ENCODE measurements at places on chromosomes 4 and X.

- no peak for DNase-seq
Observed at GRCh38 chrX:129798456-129798855, 18.7 kb downstream of the SASH3 start.

DNA sequence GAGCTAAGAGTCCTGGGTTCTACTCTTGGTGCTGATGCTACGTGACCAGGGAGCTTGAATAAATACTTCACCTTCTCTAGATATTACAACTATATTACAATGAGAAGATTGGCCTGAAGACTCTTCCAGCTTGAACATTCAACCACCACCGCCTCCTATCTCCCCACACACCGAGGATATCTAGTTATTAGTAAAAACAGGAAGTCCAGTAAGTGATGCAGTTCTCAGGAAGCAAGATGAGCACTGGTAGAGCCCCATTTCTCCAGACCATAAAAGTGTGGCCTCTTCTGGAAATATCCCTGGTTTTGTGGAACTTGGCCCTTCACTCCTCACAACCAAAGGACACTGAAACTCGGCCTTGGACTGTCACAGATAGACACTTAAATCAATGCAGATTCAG, 18.5 kb downstream of the PJA1 start:
- DNase-seq: no peak

- no peak for DNase-seq
Observed at GRCh38 chr4:67877086-67877485, 6.7 kb downstream of the TMPRSS11D start.

- DNase-seq: no peak
Observed at GRCh38 chr4:77582156-77582555, 23.5 kb upstream of the CXCL13 start.

- peak; percentile 78 for DNase-seq
Observed at GRCh38 chrX:153684467-153685155, 3.1 kb upstream of the SLC6A8 start.

DNA sequence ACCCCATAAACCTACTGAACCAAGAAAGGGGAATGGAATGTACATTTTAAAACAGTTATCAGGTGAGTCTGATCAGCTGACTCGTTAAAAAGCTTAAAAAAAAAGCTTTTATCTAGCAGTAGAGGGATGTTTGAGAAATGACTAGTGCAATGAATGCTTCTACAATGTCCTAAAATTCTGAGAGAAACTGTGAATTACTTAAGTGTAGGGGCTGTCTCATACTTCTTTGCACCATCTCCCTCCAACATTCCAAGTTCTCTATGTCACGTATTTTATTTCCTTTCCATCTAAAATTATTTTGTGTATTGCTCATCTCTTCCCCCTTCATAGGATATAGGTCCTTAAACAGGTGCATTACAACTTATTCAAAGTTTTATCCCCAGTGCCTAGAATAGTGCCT, 11.9 kb upstream of the AREG start:
- no peak for DNase-seq

- no peak for DNase-seq
Observed at GRCh38 chrX:6446582-6446981, 88.3 kb downstream of the VCX3A start.

GRCh38 chrX:45070116-45071007, 130.3 kb downstream of the DIPK2B start:
- peak; percentile 34 for DNase-seq

GRCh38 chrX:27751976-27752375, 55.8 kb upstream of the MAGEB10 start:
- DNase-seq: no peak

DNA sequence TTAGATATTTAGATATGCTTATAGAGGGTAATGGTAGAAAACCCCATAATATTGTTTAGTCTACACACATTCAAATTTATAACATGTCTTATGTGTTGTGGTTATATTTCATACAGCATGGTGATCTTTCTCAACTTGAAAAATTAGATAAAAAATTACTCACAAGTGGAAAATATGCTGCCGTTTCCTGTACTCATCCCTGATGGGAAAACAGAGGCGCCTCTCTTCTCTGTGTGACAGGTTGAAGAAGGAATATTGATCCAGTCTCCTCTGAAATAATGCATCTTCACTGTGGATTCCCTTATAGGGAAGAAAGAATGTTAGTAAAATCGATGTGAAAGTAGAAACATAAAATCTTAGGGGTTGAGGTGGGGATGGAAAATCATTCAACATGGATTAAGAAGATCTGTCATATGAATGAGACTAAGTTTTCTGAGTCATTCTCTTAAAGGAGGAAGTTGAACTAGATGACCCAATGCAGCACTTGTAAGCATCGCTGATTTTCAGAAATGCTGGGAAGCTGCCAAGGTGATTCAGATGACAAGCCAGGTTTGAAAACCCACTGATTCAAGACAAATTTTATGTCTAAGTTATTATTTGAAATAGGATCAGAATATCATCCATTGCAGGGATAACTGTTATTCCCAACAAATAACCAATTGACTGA, 70.7 kb downstream of the ANKRD50 start:
- DNase-seq: no peak

GRCh38 chrX:119537487-119537886, 27.7 kb downstream of the STEEP1 start:
- DNase-seq: no peak

GRCh38 chr4:127668770-127669169, 36.0 kb downstream of the INTU start:
- no peak for DNase-seq

Measured in NCI-H82 (cell line).